ENCODE measurements at places on chromosomes 5 and 9.
A peak's percentile ranks its signal among the peaks of the same experiment; 100 is the strongest.

- no peak for DNase-seq
Observed at GRCh38 chr5:60473654-60474053, 226.3 kb downstream of the DEPDC1B start.

DNA sequence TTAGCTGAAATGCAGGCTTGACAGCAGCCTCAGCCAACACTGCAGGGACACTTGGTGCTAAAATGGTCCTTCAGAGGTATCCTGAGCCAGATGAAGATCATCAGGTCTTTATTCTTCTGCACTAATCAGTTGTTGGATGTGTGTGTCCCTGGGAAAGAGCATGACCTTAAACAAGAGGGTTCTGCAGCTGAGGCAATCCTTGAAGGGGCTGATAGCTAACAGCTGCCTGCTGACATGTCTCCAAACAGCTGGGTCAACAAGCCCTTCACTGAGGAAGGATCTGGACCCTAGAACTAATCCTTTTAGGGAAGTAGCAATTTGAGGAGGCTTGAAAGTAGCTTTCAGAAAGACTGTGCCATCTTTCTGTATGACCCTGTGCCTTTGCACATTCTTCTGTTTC lies 376.3 kb upstream of the ACTBL2 start:
- DNase-seq = no peak

- DNase-seq = no peak
Observed at GRCh38 chr5:172610643-172611042, 30.4 kb upstream of the NEURL1B start.

DNA sequence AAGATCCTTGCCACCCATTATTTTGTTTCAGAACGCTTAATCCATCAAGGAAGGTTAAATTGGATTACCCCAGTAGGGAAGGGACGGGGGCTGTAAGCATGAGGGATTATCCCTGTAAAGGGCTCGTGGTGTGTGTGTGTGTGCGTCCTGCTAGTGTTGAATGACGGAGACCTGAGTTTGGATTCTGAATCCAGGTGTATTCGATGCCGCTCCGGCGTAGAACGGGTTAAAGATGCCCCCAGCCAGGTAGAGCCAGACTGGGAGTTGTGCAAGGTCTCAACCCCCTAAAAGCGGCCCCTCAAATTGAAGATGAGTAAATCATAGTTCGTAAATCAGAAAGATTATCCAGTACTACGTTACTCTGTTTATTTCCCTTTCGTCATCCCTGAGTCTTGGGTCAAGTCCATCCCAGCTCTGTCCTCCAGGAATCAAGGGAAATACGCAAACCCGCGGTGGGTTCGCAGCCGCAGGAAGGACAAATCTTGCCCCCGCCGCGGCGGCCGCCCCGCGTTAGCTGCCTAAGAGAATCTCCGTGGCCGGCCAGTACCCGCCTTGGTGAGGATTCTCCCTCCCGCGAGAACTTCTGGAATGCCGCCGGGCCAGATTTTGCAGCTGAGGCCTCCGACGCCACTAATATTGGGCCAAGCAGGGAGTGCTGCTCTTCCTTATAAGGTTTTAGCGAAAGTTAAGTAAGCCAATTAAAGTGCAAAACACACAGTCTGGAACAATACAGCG lies 586 bp upstream of the MTAP start:
- peak; percentile 72 for DNase-seq

- no peak for DNase-seq
Observed at GRCh38 chr9:75382126-75382525, 293.8 kb downstream of the OSTF1 start.

DNA sequence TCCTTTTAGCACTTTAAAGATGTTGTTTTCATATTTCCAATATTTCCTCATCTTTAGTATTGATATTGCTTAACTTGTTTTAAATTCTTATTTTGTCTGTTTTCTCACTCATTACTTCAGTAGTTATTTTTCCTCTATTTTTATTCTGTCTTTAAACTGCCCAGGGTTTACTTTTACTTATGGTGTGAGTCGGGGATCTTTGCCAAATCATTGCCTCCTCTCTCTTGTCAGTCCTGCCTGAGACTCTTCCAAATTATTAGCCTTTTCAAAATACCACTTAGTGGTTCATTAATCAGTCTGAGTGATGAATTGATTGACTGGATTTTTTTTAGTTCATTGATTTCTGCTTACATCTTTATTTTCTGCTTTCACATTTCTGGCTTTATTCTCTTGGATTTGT lies 72.9 kb downstream of the SH3GL2 start:
- no peak for DNase-seq

- no peak for DNase-seq
Observed at GRCh38 chr9:12777121-12778022, 2.6 kb downstream of the LURAP1L start.

GRCh38 chr5:10635257-10635866 lies 71.5 kb downstream of the ANKRD33B start:
- DNase-seq = no peak

- no peak for DNase-seq
Observed at GRCh38 chr5:135042595-135042994, 8.6 kb upstream of the PITX1 start.

- DNase-seq = no peak
Observed at GRCh38 chr9:123662057-123662776, 267.7 kb downstream of the DENND1A start.

DNA sequence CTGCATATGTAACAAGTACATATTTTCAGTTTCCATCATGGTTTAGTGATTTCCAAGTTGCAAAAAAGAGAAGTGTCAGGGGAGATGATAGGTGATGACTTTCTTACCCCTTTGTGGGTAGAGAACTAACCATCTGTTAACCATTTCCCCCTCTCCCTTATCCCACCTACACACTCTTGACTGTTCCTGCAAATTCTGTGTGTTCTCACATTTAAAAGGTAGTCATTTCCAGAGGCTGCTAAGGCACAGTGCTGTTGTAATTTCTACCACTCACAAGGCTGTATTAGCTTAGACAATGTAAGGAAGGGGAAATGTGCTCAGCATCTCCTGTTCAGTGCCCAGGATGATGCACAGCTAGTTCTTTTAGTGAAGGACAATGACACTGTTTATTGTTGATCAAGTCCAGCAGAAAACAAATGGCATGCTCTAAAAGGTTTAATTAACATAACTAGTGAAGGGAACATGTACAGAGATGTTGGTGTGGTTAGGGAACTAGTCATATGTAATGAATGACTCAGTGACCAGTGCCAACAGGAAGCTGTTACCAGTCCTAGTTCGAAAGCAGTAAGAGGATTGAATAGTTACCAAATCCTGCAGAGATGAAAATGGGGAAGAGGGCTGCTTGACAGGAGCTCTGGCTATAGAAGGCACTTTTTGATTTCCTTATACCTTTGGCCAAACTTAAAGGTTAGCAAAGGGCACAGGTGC lies 165.1 kb downstream of the PLK2 start:
- no peak for DNase-seq

DNA sequence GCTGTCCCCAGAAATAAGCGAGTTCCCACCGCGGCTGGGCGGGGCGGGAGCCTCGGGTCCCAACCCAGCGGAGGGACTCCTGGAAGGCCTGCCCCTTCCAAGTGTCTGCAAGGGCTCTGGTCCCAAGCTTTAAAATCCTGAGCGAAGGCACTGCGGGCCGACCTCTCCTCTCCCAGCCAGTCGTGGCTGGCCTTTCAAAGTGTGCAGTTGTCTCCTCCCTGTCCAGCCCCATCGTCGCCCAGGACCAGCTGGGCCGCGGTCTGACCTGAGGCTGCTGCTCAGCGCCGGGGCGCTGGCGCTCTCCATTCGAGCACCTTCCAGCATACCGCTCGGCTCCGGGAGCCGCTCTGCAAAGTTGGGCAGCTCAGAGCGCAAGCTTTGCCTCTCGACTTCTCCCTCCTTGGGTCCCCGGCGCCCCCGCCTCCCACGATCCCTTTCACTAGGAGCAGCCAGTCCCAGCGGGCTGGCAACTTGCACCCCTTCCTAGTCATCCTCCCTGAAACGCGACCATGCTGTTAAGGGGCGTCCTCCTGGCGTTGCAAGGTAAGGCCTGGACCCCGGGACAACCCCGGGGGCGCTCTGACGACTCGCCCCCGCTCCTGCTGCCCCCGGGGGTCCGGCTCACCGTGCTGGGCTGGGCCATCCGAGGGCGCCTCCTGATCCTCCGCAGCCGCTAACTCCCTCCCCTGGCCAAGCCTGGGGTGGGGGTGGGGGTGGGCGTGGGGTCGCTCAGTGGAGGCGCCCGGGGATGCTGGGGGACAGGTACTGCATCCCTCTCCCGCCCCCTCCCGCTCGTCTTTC lies at the start of gene MAMDC2:
Gene MAMDC2, plus strand, starts transcription at position 160 of the 801 bp plus-strand sequence. Its CDS starts 350 bp downstream, at position 510.
- DNase-seq = no peak

DNA sequence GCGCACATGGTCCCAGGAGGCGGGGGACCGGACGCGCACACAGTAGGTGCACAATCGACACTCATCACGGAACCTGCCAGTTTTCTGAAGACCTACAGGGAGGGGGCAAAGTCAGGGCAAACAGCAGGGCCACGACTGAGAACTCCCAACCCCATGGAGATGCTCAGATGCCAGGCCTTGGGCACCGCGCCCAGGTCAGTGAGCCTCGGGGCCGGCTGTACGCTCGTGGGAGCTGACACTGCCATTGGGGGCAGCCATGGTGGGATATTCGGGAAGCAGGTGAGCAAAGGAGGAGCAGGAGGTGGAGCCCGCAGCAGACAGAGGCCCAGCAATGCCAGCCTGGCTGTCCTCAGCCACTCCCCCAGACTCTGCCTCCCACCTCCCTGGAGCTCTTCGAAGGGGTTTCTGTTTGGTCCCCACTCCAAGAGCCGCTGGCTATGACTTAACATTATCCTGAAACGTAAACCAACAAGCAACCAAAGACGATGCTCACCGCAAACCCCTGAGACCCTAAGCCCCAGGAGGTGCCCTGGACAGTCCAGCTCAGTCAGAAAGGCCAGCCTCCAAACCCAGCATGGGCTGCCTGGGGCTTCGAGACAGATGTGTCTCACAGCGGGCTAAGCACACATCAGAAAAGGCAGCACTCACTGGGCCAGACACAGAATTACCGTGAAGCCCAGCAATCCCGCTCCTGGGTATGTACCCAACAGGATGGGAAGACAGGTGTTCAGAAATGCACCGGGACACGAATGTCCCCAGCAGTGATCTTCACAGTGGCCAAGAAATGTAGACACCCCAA lies 78.4 kb downstream of the VAV2 start:
- DNase-seq = no peak

GRCh38 chr5:89064054-89064453 lies 181.1 kb upstream of the MEF2C start:
- no peak for DNase-seq

DNA sequence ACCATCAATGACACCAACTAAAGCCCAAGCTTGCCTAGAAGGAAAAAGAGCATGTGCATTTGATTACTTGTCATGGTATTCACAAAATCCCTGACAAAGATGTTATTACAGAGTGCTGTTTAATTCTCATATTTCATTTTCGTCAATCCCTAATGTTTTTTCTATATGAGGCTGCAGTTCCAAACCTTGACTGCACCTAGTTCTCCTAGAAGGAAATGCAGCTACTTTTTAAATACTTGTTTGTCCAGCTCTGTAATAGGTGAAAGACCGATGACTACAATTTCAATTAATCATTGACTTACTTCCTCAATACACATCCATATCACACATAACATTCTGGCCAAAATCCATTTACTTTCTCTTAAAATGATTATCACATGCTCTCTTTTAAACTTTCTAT lies 28.1 kb downstream of the CEMIP2 start:
- no peak for DNase-seq

DNA sequence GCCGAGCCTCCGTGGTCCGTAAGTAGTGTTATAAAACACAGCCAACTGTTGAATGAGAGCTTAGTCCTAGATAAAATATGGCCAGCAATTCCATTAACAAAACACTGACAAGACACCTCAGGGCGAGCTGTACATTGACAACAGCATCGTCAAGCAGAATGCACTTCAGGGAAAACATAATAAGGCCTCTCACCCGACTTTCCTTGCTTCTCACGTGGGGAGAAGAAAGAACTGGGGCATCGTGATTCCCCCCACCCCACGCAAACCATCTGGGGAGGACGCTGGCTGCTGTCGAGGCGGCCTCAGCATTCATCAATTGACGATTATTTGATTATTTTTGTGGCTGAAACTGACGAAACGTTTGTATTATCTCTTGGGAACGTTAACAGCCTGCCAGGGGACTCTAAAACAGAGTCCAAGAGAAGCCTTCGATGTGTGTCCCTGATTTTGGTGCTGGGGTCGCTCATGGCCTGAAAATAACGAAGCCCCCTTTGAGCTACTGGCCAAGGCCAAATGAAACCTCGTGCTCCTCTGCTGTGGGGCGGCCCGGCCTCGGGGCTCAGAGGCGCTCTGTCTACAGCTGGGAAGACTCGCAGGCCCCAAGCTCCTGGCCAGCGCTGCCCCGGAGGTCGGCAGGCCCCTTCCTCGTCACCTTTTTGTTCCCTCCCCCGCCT lies 464 bp downstream of the GDF9 start:
- no peak for DNase-seq

DNA sequence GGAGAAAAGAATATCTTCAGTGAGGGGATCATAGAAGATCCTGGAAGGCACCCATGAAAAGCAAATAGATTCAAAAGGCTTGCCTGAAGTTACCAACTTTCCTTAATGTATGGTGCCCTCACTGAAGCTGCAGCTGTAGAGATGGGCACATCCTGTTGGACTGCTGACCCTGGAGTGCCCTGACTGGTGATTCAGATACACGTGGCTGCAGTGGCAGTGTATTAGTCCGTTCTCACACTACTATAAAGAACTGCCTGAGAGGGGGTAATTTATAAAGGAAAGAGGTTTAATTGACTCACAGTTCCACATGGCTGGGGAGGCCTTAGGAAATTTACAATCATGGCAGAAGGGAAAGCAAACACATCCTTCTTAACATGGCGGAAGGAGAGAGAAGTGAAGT lies 80.3 kb downstream of the OSMR start:
- DNase-seq = no peak

DNA sequence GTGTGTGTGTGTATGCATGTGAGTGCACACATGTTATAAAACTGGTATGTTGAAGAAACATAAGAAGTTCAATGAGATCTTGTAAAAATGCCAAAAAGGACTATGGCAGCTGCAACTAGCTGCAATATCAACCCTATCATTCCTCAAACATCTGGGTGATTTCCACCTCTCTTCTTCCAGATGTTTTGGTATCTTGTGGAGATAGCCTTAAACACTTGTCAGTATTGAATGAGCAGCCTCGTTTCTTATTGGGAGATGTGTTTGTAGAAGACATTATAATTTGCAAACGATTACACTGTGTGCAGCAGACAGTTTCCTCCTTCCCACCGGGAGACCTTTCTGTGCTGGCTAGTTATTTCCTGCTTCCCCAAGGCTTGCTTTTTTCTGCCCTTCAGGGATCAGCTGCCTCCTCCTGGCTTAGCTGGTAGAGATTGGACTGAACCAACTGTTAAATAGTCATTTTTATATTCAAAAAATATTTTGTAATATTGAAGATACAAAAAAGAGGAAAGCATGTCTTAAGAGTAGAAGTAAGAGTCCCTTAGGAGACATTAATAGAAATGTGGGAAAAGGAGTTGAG lies 168.4 kb upstream of the MPDZ start:
- DNase-seq = no peak

DNA sequence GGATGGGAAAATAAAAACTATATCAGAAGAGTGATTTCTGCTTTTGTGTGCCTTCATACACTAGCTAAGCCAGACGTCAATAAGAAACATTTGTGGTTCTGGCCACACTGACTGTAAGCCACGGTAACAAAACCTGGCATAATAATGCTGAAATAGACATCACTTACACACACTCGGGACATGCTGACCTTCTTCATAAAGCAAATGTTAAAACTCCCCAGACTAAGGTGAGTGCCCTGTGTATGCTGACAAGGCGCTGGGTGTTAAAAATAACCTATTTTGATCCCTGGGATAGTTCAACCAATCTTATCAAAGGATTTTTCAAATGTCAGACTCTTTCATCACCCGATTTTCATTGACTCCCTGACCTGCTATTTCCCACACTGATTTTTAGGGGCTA lies 337.0 kb downstream of the RAB3C start:
- no peak for DNase-seq

Data from GM04504 (cell line).